Midbrain (tissue), 1 donor: ENCODE measurements at places on chromosomes 12 and 14.

DNA sequence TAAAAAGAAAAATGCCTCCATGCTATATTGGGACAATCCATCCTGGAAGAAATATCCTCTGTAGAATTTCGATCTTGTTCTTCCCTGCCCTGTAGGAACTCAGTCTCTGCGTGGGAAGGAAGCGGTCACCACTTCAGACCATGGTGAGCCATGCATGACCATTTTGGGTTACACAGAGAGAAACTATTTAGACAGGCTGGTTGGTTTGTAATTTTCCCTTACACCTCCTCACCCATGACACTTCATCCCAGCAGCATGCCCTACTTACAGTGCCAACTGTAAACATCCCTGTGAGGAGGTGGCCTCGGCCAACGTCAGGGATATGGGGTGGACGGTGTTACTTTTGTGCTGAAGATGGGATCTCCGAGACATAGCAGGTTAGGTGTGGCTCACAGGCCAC is 121.4 kb downstream of the SMOC1 start:
- no peak for DNase-seq

- no peak for DNase-seq
These were observed 1108.8 kb upstream of the SEL1L start for GRCh38 chr14:82642425-82642824.

- peak; percentile 26 for DNase-seq
These were observed 8.0 kb downstream of the SCNN1A start for GRCh38 chr12:6367065-6367968.

- no peak for DNase-seq
These were observed 797.1 kb downstream of the VRK1 start for GRCh38 chr14:97594306-97594705.

DNA sequence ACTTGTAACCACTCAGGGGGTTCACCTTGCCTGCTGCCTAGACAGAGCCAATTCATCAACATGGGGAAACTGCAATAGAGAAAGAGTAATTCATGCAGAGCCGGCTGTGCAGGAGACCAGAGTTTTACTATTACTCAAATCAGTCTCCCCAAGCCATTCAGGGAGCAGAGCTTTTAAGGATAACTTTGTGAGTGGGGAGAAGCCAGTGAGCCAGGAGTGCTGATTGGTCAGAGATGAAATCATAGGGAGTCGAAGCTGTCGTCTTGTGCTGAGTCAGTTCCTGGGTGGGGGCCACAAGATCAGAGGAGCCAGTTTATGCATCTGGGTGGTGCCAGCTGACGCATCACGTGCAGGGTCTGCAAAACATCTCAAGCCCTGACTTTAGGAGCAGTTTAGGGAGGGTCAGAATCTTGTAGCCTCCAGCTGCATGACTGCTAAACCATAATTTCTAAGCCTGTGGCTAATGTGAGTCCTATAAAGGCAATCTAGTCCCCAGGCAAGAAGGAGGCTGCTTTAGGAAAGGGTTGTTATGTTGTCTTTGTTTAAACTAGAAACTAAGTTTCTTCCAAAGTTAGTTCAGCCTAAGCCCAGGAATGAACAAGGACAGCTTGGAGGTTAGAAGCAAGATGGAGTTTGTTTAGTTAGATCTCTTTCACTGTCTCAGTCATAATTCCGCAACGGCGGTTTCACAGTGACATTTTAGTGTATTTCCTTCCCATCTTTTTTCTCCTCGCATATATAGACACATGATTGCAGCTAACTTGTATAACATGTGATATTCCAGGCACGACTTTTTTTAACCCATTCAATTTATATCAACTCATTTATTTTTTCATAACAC is 68.9 kb upstream of the NCOR2 start:
- DNase-seq, result no peak

- DNase-seq, result no peak
These were observed 29.9 kb upstream of the AEBP2 start for GRCh38 chr12:19409376-19409775.
